NCI-H1417 treated with DMSO at 0.1 percent for 48 hours (cell line): ENCODE measurements at places on chromosomes 4 and X.

- DNase-seq = no peak
These were observed 21.7 kb downstream of the PDLIM3 start for GRCh38 chr4:185513489-185514181.

GRCh38 chrX:37746218-37746941 is 33.5 kb upstream of the CYBB start:
- no peak for DNase-seq

DNA sequence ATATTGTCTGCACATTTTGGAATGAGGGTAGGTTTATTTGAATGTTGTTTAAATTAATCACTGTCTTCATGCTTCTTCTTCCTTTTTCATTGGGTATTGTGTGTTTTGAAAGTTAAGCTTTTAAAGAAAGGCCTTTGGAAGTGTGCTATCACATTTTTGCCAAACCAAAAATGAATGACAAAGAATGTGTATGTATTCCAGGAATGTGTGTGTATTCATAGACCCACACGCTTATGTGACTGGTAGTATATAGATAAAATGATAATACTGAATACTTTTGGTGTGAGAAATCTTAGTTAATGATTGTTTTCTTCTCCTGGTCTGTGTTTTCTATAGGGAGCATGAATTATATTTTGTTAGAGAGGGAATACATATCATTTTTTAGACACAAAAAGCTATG is 404.4 kb downstream of the TLL1 start:
- no peak for DNase-seq

- DNase-seq = no peak
These were observed 110.7 kb downstream of the TMEM47 start for GRCh38 chrX:34546366-34546765.

DNA sequence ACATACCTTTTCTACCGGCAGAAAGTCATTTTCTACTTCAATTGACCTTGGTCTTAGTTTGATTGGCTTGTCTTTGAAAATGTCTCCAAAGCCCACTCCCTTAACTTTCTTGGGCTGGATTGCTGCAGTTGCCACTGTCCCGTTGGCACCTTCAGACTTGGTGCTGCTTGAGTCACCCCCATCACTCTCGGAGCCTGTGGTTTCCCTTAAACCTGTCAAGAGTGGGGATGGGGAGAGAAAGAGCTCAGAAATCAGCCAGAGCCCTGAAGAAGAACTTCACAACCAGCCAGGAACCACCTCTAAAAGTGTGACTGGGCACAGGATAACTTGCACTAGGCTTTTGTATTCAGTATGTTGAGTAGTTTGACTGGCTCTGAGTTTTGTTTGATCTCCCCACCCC is 168.5 kb upstream of the MAP3K15 start:
- no peak for DNase-seq

DNA sequence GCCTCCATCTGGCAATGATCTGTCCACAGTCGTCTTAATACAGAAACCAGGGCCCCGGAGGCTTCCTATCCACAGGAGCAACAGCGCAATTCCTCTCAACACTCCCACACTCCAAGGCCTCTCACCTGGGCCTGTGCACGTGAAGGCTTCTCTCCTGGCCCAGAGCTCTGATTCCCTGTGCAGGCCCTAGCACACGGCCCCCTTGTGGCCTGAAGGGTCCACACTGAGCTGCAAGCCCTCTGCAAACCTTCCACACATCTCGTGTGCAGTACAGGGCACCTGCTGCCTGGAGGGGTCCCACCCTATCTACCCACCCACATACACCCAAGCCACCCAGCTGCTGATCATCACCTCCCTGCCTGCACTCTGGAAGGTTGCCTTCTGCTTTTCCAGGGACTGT is 150.1 kb upstream of the NUDT10 start:
- no peak for DNase-seq

DNA sequence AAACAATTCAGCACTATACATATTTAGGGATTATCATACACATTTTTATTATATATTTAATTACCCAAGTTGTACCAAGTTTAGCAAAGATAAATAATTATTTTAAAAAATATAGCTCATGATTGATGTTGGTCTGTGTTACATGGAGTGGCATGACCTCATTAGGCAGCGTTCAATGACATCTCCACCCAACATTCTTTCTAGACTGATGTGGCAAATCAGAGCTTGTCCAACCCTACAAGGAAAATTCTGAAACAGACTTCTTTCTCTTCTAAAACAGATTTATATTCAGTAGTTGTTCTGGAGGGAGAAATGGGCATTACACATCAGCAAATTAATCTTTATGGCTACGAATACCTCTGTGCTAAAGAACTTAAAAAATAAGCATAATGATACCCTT is 189.7 kb downstream of the PDGFC start:
- no peak for DNase-seq

DNA sequence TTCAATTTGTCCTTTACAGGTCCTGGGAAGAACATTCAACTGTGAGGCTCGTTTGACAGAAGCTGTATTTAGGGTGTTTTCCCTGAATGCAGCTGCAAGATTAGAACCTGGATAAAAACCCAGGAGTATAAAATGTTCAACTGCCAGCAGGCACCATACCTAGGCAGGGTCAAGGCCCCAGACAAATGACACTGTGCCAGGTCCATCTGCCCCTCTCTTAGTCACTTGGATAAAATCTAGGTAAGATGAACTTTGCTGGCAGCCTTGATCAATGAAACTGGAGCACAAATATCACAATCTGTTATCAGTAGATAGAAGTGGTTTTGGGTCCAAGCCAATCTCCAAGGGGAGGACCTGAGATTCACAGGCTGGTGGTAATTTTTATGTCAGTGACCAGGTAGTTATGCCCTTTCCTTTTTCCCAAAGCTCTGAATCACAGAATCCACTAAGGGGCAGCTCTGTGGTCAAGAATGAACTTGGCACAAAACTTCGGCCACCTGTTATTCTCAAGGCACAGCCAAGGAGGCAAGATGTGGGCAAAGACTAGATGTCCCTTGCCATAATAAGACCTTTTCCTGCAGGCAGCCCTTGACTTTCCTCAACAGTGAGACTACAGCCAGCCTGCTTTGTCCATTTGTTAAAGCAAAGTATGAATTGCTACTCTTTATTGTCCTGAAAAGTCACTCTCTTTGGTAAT is 501.0 kb downstream of the PPARGC1A start:
- DNase-seq = no peak

- no peak for DNase-seq
These were observed 77.3 kb downstream of the SMIM20 start for GRCh38 chr4:25991340-25991739.

GRCh38 chr4:111630705-111631104 is 514.5 kb upstream of the FAM241A start:
- DNase-seq = no peak

GRCh38 chr4:18106620-18107019 is 85.1 kb upstream of the LCORL start:
- DNase-seq = no peak

GRCh38 chrX:117653396-117653795 is 463.2 kb downstream of the KLHL13 start:
- no peak for DNase-seq

DNA sequence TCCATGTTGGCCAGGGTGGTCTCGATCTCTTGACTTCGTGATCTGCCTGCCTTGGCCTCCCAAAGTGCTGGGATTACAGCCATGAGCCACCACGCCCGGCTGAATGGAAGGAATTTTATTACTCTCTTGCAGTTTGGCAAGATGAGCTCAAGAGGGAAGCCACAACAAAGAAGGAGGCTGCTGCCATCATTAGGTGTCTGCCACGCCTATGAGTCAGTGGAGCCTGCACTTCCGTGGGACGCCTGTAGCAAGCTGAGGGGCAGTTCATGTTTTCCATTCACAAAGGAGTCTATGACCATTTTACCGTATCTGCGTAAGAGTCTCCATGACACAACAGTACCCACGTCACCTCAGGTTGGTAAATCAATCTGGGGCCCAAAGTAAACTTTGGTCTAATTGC is 51.2 kb upstream of the CHRNA9 start:
- no peak for DNase-seq

DNA sequence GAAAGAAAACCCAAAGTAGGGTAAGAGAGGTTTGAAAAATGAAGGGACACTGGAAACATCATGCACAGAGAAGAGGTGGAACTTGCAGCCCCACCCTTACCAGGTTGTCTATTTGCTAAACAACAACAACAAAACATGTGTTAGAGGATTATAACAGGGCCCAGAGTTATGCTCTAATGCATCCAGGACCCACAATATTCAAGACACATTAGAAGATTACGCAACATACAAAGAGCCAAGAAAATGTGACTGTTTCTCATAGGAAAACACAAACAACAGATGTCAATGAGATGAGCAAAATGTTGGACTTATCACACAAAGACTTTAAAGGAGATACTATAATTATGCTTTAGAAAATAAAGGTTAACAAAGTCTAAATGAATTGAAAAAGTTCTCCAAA is 128.5 kb downstream of the LRBA start:
- DNase-seq = no peak
